ENCODE measurements at places on chromosomes 3 and 15.

DNA sequence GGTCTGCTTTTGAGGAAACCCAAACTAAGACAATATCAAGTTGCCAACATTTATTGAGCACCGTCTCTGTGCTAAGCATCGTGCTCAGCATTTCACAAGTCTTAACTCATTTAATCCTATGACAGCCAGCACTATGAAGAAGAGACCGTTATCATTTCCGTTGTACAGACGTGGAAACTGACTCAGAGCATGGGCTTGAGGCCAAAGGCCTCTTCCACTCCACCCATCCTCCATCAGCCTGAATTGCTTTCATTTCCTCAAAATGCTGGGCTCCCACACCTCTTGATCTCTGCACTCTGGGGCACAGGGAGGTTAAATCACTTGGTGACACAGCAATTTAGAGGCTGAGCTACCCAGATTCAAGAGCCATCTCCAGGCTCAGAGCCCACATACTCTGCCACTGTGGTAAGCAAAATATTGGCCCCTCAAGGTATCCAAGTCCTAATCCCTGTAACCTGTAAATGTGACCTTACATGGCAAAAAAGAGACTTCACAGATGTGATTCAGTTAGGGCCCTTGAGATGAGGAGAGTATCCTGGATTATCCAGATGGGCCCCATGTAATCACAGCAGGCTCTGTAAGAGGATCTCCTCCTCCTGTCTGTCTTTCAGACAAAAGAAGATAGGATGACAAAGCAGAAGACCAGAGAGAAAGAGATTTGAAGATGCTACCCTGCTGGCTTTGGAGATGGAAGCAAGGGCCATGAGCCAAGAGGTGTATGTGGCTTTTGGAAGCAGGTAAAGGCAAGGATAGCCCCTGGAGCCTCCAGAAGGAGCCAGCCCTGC, 24.3 kb upstream of the FLNB start:
- no peak for DNase-seq

GRCh38 chr3:8632402-8633237, 12.0 kb downstream of the SSUH2 start:
- no peak for DNase-seq

DNA sequence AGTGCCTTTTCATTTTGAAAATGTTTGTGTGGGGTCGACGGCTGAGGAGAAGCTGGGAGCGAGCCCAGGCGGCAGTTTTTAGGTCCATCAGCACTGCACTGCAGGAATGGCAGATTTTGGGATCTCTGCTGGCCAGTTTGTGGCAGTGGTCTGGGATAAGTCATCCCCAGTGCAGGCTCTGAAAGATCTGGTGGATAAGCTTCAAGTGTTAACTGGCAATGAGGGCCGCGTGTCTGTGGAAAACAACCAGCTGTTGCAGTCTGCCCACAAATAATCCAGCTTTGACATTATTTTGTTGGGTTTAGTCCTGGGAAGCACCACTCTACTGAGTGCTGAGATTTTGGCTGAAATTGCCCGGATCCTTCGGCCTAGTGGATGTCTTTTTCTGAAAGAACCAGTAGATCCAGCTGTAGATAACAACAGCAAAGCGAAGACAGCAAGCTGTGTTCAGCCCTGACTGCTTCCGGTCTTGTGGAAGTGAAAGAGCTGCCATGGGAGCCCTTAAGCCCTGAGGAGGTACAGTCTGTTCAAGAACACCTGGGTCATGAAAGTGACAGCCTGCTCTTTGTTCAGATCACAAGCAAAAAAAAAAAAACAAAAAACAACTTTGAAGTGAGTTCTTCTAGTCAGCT, 13.1 kb upstream of the ANP32A start:
- peak; percentile 42 for DNase-seq

- no peak for DNase-seq
These were observed 512.6 kb downstream of the MECOM start for GRCh38 chr3:169150920-169151319.

DNA sequence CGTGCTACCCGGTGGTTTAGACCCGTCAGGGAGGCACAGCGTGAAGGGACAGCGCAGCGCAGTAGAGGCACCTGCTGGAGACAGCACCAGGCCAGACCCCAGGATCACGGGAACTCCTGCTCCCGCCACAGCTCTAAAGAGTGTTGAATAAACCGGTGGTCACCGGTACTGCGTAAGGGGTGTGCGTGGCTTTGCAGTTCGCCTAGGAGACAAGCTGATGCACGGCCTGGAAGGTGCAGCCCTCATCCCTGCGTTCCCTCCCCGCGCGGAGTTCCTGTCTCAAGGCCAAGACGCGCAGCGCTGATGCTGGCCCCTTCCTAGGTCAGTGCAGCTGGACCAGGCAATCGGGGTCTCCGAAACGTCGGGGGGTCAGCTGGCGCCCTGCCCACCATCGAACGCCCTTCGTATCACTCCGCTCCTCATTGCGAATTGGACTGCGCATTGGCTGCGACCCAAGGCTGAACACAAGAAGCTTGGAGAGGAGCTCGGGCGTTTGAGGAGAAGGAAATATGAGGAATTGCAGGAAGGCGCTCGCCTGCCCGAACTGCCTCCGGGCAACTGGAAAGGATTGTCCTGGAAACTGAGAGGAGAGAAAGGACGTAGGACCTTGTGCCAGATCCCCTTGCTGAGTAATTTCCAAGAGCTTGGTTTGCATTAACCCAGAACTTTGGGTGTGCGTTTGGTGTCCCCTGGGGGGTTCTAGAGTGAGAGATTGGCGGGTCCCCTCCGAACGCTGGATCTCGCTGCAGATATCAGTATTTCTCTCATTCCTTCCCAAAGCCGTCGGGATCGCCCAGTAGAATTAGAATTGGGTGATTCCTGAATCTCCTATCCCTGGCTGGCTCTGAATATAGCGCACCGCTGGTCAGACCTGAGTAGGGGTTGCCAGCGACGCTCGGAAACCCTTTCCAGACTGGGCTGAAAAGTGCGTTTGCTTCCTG, 2.3 kb upstream of the SOX14 start:
- no peak for DNase-seq

GRCh38 chr3:30352410-30353318, 253.7 kb upstream of the TGFBR2 start:
- DNase-seq = no peak

DNA sequence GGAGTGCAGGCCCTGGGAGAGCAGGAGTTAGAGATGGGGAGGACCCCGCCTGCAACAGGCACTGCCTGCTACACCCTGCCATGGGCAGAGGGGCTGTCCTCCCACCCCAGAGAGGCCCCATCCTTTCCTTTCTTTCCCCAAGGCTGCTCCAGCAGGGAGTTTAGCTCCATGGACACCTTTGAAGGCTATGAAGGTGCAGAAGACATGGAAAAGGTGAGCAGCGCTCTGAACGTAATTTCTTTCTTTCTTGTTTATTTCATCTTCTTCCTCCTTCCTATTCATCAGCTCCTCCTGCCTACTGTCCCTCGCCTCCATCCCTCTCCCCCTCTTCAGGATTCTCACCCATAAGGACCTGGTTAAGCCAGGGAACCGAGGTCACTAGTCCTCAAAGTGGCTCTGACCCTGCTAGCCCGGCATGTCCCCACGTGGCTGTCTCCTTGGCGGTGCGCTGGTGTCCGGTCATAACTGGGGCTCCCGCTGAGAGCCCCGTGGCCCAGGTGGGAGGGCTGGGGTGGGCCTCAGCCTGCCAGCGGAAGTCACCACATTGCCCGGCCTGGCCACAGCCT, 16.0 kb upstream of the ADIPOQ start:
- DNase-seq = no peak

DNA sequence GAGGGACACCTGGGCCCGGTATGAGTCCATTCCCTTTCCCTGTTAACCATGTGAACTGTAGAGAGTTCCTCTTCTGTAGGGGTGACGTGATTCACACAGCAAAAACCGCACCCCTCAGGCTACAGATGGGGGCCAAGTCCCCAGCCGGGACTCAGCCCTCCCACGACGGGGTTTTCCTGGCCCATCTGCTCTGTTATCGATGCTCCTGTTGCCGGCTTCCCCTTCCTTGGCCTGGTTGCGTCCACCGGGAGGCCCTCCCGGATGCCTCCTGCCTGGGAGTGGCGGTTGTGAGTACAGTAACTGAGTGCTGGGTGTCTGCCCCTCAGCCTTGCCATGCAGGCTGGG, 817 bp upstream of the PLXNA1 start:
- DNase-seq = no peak

DNA sequence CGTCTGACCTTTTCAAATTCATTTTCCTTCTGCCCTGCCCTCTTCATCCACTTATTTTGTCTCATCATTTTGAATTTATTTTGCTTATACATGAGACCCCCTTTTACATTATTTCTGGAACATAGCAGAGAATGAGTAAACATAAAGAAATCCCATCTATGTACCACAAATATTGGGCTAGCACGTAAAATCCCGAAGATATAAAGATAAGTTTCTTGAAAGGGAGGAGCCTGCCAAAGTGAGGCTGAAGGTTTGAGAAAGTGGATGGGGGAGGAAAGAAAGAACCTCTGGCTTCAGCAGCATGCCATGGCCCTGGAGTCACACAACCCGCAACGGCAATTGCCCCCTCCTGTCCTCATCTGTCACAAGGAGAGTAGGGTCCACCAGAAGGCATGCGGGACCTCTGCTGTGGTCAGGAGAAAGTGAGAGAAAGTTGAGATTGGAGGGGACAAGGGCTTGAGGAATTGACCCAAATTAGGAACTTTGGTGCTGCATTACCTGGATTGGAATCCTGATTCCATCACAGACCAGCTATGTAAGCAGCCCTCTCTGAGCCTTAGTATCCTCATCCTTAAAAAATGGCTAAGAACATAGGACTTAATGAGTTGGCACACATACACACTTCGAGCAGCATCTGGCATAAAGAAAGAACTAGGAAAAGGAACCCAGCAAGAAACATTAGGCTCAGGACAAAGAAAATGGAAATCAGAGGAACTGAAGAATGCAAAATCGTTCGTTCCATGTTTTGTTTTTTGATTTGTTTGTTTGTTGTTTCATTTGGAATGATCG, 53.7 kb upstream of the GYG1 start:
- no peak for DNase-seq

DNA sequence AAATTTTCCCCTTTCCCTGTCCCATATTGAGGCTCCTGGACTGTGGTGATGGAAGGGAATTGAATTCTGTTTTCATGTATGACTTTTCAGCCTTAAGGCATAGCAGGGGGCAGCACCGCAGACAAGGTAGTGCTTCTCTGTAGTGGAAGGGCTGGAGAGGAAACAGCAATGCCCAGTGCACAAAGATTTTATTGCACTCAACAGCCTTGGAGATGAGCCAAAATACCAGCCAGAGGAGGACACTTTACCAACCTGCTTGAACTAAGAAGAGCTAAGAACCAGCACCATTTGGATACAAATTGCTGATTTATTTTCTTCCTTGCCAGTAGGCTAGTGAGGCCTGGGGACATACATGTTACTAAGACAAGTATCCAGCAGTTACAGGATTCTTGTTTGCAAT, 98.7 kb downstream of the KCNMB2 start:
- DNase-seq = no peak

DNA sequence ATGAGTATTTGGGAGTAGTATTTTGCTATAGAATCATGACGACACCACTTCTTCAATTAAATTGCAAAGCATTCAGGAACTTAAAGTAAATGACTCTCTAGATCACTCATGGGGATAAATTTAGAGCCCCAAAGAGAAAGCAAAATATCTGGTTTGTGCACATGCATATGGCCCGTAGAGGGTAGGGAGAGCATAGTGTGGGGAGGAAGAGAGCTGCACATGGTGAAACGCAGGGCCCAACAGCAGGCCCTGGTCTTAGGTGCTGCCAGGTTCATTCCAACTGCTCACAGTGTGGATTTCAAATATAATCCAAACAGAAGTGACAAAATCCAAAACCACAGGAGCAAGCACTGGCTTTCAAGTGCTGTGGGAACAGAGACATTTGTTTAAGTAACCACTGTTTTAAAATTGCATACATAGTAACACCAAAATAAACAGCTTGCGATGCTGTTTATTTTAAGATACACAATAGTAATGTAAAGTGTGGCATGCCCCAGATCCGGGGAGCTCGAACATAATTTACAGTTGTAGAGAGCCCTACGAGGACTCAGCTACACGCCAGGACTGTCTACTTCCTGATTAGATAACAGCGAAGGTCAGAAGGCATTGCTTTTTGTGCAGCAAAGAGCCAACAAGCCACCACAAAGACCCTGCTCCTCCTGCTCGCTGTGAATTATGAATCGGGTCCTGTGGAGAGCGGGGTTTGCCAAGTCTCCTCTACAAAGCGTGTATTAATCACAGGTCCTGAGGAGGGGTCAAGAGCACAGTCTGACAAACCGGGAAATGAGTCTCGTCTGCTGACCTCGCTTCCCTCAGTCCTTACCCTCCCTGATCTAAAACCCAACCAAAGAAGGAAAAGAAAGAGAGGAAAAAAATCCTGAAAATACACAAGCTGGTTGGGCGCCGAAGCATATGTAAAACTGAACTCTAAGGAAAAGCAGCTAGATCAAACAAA, 80.6 kb downstream of the MEIS2 start:
- DNase-seq = no peak

GRCh38 chr15:27878841-27879240, 220.3 kb downstream of the OCA2 start:
- no peak for DNase-seq

GRCh38 chr3:94159062-94159828, 96.4 kb downstream of the NSUN3 start:
- no peak for DNase-seq

GRCh38 chr15:28992336-28992864, 106.6 kb downstream of the APBA2 start:
- DNase-seq = no peak

GRCh38 chr3:117580806-117581205, 871.2 kb downstream of the TUSC7 start:
- DNase-seq = no peak

DNA sequence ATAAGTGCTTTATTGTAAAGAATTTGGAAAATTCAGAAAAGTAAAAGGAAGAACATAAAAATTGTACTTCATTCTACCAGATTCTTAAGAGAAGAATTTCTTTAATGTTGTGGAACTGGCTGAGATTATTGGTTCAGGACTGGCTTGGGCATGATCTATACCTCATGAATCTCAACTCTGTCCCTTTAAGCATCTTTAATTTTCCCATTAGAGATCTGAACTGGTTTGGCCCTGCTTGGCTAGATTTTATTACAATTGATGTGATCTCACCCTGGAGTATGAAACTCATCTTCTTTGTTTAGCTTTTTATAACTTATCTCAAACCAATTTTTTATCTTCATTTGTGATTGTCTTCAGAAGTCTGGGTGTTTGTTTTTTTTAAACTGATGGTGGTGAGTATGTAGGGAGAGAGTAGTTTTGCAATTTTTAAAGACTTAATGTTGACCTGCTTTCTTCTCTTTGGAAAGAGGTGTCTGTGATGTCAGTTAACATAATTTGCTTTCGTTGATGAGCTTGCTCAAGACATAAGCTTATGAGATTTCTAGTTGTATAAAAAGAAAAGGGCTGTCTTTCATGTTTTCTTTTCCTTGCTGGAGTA, 61.9 kb downstream of the ZNF609 start:
- no peak for DNase-seq

DNA sequence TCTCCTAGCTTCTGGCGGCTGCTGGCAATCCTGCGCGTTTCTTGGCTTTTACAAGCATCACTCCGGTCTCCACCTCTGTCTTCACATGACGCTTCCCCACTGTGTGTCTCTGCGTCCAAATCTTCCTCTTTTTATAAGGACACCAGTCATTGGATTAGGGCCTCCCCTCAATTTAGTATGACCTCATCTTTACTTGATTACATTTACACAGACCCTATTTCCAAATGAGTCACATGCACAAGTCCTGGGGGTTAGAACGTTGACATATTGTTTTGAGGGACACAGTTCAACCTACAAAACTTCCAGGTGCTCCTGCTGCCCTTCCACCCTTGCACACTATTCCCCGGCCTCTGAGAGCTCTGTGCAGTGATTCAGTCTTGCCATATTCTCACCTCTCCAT, 215.3 kb downstream of the OPA1 start:
- DNase-seq = no peak
